Activated T-helper 17 cell treated with anti-CD3 and anti-CD28 coated beads, Interleukin-2, amount 50 U/mL, for 72 hours (primary cell): ENCODE measurements at places on chromosomes 5 and 9.

GRCh38 chr5:150389531-150390266, 23.0 kb downstream of the CD74 start:
- no peak for ATAC-seq

GRCh38 chr9:15469862-15470261, 40.9 kb downstream of the PSIP1 start:
- no peak for ATAC-seq

GRCh38 chr5:132259069-132259851, 1.8 kb downstream of the PDLIM4 start:
- no peak for ATAC-seq

DNA sequence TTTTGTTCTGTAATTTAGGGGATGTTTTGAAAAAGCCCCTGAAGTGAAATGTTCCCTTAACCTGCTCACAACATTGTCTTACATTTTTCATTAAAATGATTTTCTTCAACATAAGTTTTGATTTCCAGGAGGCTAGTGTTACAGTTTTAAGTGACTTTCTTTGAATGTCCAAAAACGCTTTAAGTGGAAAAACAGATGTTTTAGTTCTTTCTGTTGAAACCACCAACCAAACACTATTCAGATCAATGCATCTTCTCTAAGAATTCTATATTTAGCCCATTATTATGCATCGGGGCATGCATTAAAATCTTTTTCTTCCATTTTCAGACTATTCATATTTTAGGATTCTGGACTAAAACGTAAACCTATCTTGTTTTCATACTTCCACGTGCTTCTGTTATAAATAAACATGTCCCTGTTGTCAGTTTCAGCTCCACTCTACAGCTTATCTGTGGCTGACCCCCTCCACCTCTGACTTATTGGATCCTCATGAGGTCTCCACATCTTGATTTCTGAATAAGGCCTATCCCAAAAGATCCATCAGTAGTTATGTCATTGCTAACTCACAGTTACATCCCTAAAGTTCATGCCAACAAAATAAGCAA, 882.3 kb upstream of the SEMA6A start:
- ATAC-seq, result no peak

DNA sequence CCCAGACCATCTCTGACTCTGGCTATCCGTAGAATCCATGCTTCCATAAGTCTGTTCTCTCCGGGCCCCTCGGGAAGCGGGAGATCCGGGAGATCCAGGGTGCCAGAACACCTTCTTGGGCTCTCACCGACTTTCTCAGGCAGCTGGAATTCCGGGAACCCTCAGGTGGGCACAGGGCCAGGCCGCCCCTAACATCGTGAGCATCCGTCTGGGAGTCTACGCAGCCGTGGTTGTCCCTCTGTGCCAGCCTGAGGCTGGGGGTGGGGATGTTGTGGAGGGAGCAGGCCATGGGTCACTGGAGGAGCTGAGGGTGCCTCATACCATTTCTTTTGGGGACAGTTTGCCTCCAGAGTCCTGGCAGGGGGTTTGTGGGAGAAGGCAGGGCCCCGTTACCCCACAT, 92.3 kb upstream of the COL5A1 start:
- no peak for ATAC-seq
